ENCODE measurements at places on chromosomes 6 and 20.

GRCh38 chr20:57117296-57117695 lies 149.1 kb downstream of the BMP7 start:
- no peak for DNase-seq

DNA sequence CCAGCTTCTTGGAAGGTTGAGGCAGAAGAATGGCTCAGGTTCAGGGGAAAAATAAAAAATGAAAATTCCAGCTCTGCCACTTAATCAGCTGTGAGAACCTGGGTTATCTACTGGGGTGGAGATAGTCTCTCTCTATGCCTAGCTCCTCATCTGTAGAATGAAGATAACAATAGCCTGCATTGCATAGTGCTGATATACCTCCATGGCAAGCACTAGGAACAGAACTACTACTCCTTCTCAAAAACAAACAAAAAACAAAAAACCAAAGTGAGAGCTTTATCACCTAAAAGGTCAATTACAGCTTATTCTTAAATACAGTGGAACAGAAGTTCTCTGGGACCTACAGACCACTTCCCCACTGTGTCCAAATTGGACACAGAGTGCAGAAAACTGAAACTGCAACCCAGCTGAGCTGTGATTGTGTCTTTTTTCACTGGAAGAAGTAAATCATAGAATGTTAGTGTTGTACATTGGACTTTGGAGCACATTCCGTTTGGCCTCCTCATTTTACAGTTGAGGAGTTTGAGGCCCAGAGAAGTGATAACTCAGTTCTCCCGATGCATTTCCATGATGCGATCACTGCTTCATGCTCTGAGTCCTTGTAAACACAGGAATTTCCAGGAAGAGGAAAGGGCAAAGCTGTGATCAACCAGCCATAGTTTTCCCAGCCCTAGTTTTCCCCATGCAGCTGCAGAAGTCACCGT lies 23.3 kb downstream of the MTFR2 start:
- DNase-seq, result peak; percentile 23

GRCh38 chr20:4150070-4150441 lies 134.7 kb upstream of the RNF24 start:
- peak; percentile 72 for DNase-seq

DNA sequence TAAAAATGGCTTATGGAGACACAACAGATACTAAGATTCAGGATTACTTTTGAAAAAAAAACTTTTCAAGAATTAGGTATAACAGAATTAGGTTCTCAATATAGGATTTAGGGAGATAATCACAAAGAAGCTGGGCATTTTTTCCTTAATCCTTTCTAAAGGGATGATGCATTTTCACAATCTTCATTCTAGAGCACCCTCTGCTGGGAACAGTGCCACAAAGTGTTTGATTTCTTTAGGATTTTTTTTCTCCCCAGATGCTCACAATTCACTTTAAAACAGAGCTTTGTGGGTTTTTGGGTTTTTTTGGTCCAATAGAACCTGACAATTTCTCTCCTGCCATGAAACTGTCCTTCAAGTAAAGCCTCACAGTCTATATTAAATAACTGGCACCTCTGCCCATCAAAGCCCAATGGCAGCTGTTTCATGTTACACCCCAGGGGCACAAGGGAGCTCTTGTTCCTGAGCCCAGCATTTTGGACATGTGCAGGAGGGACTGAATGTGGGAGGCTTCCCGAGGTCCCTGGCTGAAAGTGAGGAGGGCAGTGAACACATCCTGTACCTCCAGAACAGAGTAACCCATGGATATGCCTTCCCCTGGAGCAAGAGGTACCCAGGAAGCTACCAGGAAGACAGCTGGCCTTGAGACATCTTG lies 39.7 kb downstream of the PREP start:
- peak; percentile 55 for DNase-seq

DNA sequence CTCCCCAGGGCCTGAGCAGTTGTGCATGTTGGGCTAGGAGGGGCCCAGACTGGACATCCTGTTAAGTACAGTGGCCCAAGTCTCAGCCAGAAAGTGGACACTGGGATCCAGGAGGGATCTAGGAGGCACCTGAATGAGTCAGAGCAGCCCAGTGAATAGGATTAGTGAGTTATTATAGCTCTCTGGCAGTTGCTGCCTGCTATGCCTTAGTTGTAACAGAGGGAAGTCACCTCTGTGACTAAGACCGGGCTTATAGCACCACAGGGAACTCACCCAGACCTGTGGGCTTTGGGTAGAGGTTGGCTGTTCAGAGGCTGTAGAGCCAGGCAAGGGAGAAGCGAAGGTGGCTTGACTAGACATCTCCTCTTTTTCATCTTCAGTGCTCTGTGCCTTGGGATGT lies 39.0 kb upstream of the AAR2 start:
- DNase-seq, result no peak

DNA sequence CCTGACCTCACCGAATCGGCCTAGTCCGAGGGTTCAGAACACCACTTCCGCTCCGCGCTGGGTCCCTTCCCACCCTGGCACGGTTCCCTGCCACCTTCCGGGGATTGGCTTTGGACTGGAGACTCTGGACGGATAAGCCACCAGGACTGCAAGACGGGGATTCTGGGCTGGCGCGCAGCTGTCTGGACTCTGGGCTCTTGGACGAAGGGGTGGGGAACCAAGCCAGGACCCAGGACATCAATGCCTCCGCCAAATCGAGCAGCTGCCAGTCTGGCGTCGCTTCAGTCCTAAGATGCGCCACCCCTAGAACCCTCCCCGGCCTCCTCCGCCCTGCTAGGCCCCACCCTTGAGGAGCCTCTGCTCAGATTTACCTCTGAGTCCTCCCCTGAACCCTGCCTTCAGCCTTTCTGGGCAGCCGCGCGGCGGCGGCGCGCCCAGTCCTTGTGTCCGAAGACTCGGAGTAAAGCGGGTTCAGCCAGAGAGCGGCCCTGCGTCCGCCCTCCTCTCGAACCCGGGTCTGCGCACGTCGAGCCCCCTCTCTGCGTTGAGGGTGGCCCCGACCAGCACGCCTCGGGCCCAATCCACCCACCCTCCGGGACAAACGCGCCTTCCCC lies 1.2 kb downstream of the KCNK17 start:
- DNase-seq, result no peak

- no peak for DNase-seq
Measured at GRCh38 chr6:68891419-68891818, 256.3 kb downstream of the ADGRB3 start.

- no peak for DNase-seq
Measured at GRCh38 chr6:110319843-110320242, 38.3 kb downstream of the METTL24 start.

DNA sequence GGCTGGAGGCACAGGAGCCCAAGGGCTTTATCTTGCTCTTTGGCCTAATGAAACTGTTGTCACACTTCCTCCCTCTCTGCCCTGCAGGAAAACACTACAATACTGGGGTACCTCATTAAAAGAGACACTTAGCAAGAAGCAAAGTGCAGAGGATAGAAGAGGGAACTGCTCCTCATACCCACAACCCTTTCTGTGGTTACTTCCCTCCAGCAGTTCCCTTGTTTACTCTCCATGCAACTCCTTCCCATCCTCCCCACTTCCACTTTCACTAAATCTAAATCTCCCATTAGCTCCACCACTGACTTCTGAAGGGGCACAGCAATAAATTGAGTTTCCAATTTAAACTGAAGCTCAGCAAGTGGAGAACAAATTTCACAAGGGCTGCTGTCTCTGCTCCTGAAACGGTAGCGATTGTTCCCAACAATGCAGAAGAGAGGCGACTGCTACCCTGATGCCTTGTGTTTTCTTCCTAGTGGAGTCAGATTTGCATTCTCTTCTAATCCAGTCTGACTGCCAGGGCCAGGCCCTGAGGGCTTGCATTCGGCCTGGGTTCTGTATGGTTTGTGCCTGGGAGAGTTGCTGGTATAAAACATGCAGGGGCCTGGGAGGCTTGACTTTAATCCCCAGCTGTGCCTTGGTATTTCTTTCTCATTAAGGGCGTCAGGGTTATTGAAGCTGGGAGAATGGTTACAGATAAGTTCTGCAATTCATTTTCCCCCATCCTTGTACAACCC lies 454.7 kb downstream of the TFAP2B start:
- no peak for DNase-seq

DNA sequence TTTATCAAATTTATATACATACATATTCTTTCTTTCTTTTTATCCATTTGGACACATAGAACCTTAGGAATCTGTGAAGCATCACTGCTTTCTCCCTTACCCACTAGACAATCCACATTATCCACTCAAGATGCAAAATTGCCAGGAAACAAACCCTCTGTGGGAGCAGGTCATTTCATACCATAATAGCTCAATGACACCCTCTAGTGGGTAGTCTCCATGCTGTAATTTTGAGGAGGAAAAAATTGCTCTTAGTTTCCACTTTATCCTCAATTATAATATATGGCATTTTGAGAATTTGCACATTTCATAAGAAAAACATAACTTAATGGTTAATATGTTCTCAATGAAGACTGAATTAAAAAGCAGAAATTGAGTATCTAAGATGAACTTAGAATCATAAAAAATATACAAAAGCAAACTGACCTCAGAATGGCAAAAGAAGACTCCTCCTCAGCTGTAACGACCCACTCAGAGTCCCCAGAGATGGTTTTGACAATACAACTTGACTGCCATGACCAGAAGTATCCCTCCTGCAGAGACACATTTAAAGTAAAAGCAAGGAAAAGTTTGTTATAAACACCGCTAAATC lies 164.1 kb downstream of the FRK start:
- peak; percentile 42 for DNase-seq
